ENCODE measurements at places on chromosomes 5 and 9.

- DNase-seq = no peak
Observed at GRCh38 chr5:62139741-62140140, 166.3 kb upstream of the KIF2A start.

- no peak for DNase-seq
Observed at GRCh38 chr9:108776920-108777639, 78.7 kb downstream of the ACTL7B start.

DNA sequence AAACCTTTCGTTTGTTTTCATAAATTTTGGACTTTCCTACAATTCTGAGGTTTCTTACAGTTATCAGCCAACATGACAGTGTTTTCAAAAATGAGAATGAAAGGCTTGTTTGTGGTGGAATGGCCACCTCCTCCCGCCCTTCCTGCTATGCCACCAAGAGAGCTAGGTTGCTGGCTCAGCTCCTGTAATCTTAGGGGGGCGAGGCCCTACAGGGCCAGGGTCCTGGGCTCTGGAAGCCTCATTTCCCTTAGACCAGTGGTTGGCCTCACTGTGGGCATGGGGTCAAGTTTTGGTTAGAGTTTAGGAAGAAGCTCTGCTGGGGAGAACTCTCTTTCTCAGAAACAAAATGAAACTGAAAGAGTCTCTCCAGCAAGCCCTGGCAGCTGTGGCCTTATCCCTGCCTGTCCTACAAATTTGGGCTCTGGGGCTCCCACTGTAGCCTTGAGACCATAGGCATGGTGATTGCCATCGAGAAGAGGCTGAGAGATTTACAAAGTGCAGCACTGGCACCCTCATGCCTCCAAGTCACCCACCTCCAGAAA, 66.2 kb downstream of the IRX1 start:
- DNase-seq = no peak

GRCh38 chr5:31121224-31121623, 72.3 kb upstream of the CDH6 start:
- no peak for DNase-seq

DNA sequence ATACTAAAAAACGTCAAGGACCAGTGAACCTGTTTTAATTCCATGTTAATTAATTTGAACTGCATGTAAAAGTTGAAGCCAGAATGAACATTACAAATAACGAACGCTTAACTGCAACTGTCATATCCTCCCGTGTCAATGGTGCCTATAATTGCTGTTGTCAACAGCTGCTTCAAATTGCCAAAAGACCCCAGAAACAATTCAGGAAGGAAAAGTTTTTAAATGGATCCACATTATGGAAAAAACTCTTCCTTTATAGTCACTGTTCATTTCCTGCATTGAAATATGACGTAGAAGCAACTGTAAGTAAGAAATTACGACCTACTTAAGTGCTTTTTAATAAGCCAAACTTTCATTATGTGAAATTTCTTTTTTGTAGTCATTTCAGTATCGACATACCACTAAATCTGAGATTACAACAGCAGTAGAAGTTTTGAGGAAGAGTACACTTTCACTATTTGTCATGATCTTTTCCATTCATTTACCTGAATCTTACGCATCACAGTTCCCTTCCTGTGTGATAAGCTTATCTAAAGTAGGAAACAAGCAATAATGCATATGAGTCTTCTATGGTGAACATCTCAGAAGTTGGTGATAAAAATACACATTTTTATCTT, 37.8 kb downstream of the MEF2C start:
- DNase-seq = no peak

DNA sequence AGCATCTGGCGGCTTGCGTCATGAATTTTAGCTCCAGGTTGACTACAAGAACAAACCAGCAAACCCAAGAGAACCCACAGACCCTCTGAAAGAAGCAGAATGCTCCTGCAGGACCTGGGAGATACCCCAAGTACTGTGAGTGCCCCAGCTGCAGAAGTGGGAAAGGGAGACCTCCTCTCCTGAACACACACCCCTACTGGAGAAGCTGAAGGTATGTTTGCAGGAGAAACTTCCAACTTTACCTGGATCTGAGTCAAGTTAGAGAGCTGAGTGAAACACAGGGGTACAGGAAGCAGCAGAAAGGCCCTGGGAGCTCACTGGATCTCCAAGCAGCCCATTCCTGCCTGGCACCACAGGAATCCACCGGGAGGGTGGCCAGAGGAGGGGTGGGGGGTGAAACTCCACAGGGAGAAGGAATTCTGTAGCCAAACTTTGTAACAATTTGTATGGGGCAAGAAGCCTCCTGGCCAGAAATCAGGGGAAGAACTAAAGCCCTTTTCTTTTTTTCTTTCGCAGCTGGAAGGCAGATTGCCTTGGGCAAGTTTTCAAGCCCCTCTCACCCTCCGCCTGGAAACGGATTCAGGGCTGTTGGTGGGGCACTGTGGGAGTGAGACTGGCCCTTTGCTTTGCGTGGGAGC, 576.2 kb downstream of the BNC2 start:
- DNase-seq = no peak

- no peak for DNase-seq
Observed at GRCh38 chr5:35182910-35183535, 47.3 kb downstream of the PRLR start.

DNA sequence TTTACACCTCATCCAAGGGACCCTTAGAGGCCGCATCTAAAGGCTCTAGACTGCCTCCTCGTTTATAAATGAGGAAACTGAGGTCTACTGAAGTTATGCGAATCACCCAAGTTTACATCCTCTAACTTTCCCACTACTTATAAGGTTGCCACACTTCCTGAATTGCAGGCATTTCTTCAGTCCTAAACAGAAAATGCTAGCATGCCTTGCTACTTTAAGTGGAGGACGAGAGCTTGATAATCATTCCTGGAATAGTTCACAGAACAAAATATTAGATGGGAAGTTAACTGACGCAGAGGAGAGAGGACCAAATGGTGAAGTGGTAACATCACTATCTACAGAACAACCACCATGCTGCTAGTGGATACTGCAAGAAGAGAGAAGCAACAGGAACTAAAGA, 85.8 kb downstream of the GNAQ start:
- no peak for DNase-seq

All from stimulated activated CD8-positive, alpha-beta memory T cell treated with anti-CD3 and anti-CD28 coated beads, Interleukin-15, amount 100 ng/mL, for 1 hour (primary cell).